ENCODE measurements at places on chromosomes 1 and 21.

DNA sequence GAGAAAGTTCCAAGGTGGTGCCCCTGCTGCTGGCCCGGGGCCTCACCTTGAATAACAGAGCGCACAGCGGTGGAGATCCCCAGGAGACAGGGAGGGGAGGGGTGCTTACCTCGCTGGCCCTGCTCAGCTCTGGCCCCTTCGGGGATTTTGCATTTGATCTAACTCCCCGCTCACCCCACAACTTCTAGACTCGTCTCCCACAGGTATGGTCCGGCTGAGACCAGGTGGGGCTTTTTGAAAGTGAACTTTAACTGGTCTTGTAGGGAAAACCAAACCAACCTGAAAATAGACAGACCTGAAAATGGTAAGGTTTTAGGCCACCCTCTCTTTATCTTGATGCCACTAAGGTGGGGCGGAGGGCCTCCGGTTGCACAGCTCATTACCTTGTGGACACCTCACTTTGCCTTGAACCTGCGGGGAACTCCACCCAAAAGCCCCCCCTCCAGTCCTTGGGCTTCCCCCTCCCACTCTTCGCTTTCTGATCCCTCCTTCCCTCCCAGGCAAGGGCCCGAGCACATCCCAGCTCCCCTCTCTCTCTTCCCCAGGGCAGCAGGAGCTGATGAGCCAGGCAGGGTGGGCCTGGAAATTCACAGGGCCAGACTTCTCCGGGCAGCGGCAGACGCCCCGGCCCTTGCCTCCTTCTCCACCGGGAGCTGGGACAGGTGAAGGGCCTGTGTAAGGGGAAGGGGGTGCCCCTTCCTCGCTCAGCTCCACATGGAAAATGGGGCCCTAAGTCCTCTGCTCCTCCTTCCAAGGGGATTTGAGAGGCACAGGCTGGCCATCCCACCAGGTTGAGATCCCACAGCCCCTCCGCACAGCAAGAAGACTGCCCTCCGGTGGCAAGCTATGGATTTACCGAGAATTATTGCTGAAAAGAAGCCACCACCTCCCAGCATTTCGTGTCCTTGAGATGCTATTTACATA, 16.1 kb downstream of the TNFRSF8 start:
- peak; percentile 31 for DNase-seq

DNA sequence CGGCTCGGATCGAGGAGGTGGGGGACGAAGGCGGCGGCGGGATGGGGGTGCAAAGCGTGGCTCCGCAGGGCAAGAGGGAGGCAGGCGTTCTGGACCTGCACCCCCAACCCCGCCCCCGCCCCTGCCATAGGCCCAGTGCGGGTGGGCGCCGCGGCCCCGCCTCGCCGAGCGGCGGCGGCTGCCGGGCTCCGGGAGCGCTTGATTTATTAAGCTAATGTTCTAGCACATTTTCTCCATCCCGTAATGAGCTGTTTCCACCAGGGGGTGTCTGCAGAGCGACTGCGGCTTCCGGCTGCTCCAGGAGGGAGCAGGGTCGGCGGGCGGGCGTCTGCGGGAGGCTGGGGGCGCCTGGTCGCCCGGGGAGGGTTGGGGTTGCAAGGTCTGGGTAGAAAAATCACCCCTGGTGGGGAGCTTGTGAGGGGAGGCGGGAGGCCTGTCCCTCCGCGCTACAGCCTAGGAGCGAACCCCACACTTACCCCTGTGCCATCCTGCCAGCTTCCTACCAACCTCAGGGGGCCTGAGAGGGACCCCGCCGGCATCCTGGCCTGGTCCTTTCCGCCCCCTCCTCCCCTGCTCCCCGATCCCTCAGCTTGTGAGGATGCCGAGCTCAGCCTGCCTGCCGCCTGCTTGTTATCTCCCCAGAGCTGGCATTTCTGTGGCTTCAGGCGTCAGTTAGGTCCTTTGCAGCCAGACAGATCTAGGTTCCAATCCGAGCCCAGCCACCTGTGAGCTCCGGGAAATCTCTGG, 48.5 kb upstream of the ACOT11 start:
- peak; percentile 17 for DNase-seq

DNA sequence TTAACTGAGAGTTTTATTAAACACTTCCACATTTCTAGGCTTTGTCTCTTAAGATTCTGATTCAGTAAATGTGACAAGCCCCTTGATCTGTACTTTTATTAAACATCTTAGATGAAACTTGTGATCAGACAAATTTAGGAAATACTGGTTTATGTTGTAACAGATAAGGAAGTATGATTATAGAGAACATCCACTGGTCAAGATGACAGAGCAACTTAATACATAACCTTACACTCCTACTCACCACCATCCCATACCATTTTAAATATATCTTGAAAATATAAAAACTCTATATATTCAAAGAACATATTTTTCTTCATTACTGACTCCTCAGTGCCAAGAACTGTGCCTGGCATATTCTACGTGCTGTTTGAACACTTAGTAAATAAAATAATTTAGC, 217.5 kb downstream of the LRRC40 start:
- DNase-seq: no peak

DNA sequence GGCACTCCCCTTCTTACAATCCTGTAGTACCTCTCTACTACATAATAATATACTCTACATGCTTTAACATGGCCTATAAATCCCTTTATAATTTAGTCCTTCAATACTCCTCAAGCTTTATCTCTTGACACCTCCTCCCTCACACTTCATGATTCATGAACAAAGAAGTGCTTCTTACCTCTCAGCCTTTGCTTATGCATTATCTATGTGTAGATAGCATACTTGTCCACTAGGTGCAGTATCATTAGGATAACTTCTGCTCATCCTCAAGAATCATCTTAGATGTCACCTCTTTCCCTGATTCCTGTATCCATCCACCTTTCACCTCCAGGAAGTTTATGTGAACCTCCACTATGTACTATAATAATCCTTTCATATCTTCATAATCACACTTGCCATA, 74.4 kb downstream of the COL24A1 start:
- DNase-seq: no peak
